ENCODE measurements at places on chromosomes 11 and 22. TPM values are rescaled to one million over a fixed set of nuclear protein-coding genes. Genes with fewer than 3 reads are reported as not detected.

GRCh38 chr11:119115484-119116234 lies 5.7 kb upstream of the HINFP start:
- peak overlapping the region; percentile 4 for H3K4me3 ChIP-seq
- peak overlapping the region; percentile 18 for H3K27ac ChIP-seq
- DNase-seq: peak; percentile 56
- no peaks in the 10 kb centered on the region for H3K27me3 ChIP-seq

The RASL10A gene
- total RNA-seq: 1.4 TPM

The TRPM5 gene
- total RNA-seq: not detected

The SLC36A4 gene
- 7.1 TPM for total RNA-seq

The RBMXL2 gene
- total RNA-seq: not detected

The SLC37A2 gene
- total RNA-seq: 2.4 TPM
